ENCODE measurements at places on chromosomes 4 and X.

DNA sequence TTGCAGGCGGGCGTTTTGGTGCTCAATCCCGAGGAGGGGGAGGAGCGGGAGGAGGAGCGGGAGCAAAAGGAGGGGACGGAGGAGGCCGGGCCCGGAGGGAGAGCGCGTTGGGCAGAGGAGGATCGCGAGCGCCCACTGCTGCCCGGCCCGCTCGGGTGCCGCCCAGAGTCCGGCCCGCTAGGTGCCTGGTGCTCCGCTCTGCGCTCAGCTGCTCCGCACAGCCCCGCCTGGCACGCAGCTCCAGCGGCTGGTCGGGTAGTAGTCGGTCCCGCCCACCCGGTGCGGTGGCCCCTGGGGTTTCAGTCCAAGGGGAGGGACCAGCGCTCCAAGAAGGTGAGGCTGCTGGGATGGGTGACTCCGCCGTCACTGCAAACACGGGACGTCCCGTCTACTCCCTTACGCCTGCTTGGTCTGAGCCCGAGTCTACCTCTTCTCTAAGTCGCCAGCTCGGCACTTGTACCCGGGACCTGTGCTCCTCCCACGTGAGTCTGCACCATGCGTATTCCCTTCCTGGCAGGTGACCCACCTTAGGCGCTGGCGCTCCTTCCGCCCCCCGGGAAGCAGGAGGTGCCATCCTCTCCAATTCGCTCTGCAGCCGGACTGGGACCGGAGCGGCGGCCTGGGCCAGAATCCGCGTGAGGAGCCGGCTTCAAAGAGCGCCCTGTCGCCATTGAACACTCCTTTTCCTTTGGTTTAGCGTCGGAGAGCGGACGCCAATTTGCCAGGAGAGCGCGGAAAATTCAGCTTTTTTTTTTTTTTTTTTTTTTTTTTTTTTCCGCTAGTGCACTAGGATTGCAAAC, 405 bp upstream of the HS3ST1 start:
- DNase-seq, result no peak

DNA sequence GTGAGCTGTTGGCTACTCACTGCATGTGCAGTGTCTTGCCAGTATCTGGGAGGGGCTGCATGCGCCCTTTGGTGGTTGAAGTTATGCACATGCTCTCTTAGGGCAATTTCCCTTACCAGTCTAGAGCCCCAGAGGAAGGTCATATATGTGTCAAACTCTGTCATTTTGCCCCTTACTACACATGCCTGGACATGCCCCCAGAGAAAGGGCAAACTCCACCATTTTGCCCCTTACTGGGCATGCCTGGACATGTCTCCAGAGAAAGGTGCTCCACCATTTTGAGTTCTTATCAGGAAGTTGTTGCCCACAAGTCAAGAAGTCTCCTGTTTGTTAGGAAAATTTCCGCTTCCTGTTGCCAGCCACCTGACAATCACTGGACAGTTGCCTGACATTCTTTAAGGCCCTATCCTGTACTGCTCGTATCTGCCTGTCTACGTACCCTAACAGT, 56.4 kb upstream of the PLAC8 start:
- no peak for DNase-seq

DNA sequence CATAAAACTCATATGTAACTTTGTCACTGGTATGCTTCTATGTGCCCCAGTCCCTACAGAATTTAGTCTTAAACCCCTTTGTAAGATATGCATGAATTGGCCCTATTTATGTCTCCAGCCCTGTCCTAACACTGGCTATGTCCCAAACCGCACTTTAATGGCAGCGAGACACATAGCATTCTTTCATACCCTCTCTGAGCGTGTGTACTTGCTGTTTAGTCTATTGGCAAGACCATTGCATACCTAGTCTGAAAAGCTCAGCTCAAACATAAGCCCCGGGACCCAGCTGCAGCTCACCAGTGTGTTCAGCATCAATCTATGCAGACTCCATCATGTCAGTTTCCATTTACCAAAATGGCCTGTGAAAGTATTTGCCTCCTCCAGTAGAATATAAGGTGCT, 1018.4 kb upstream of the TENM3 start:
- DNase-seq, result no peak

GRCh38 chr4:101345271-101345595, 2.1 kb downstream of the PPP3CA start:
- no peak for DNase-seq

- no peak for DNase-seq
These were observed 28.4 kb downstream of the GAGE1 start for GRCh38 chrX:49627086-49627777.

- no peak for DNase-seq
These were observed 1420.4 kb downstream of the RAPGEF2 start for GRCh38 chr4:160523231-160523630.

DNA sequence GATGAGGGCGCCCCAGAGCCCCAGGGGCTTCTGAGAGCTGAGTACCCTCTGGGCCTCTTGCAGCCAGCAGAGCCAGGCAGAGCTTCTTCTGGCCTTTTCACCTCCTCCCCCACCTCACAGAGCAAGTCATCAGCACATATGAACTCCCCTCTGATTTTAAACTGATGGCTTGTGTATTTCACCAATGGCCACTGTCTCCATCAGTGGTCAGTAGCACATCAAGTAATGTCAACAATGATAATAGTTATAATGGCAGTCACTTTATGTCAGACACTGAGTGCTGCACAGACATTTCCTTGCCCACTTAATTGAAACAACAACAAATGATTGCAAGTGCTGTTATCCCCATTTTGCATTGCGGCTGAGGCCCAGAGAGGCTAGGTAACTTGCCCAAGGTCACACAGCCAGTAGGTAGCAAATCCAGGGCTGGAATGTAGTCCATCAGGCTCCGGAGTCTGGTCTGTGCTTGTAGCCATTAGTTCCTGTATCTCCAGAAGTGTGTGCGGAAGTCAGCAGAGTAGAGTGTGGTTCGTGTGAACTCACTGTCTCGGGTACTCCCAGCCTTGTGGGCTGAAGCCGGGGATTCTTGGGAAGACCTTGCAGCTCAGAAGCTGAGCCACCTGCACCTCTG, 3.0 kb downstream of the ATP2B3 start:
- DNase-seq, result no peak

GRCh38 chrX:86154553-86154952, 6.3 kb downstream of the DACH2 start:
- DNase-seq, result no peak

DNA sequence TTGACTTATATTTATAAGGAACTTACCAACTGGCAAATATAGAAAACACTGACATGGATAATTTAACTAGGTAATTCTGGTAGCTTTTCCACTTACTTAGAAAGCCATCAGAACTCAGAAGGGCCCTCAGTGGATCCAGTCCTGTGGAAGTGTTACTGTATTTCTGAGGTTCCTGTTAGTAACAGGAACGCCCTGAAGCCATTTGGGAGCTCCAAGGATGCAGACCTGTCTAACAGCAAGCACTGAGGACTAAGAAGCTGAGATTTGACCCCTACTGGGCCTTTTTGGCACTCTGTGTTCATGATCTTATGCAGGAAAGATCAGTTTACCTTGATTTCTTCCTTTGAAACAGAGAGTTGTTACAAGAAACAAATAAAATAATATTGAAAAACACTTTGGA, 46.0 kb upstream of the TLL1 start:
- no peak for DNase-seq

DNA sequence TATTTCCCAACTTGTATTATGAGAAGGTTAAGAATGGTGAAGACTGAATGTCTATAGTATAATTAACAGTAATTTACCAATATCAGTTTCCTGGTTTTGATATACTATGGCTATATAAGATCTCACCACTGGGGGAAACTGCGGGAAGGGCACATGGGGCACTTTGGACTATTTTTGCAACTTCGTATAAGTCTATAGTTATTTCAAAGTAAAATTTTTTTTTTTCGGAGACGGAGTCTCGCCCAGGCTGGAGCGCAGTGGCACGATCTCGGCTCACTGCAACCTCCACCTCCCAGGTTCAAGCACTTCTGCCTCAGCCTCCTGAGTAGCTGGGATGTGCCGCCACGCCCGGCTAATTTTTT, 46.1 kb downstream of the CXorf58 start:
- no peak for DNase-seq

- DNase-seq, result peak; percentile 0
These were observed 542.4 kb upstream of the FAM241A start for GRCh38 chr4:111602848-111603247.

- no peak for DNase-seq
These were observed 5.6 kb downstream of the SASH3 start for GRCh38 chrX:129785160-129785947.

DNA sequence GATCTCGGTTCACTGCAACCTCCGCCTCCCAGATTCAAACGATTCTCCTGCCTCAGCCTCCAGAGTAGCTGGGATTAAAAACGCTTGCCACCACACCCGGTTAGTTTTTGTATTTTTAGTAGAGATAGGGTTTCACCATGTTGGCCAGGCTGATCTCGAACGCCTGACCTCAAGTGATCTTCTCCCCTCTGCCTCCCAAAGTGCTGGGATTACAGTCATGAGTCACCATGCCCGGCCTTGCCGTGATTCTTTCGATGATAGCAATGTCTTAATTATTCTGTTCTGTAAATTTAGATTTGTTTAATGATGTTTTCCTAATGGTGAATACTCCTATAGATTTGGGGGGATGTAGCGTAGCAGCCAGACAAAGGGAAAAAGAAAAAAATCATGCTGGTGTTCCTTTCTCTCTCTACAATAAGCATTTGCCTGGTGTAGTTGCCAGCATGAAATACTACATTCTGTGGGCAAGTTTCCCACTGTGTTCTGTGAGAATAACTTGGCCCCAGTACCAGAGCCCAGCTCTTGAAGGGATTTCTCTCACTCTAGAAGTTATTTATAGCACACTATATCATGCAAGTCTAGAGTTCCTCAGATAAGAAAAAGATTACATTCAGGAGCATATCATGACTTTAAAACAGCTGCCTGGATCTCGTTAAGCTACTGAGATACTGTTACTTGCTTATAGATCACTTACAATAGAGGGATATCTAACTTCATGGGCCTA, 15.4 kb downstream of the NIPAL1 start:
- no peak for DNase-seq

DNA sequence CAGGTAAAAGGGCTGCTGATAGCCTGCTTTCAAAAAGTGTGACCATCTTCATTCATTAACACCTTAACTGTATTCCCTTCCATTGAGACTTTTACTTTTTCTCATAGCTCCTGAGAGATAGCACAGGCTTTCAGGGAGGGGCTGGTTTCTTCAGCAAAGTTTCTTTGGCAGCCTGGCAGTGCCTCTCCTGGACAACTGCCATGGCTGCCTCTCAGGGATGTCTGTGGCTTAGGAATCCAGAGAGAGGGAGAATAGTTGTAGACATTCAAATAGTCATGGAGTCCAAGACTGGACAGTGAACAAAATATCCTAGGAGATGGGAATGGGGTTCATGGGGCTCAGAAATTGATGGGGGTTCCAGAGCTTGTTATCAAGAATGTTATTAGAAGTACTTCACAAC, 81.1 kb downstream of the FAM47B start:
- no peak for DNase-seq

- DNase-seq, result no peak
These were observed 9.3 kb downstream of the PAGE4 start for GRCh38 chrX:49838374-49838773.
